Central memory CD8-positive, alpha-beta T cell (primary cell): ENCODE measurements at places on chromosomes 2 and 18.

GRCh38 chr2:19021100-19021476 lies 337.3 kb downstream of the OSR1 start:
- H3K4me1 ChIP-seq = no peaks in the 10 kb centered on the region
- no peaks in the 10 kb centered on the region for H3K36me3 ChIP-seq
- H3K4me3 ChIP-seq = no peak overlapping the region
- DNase-seq = no peak

DNA sequence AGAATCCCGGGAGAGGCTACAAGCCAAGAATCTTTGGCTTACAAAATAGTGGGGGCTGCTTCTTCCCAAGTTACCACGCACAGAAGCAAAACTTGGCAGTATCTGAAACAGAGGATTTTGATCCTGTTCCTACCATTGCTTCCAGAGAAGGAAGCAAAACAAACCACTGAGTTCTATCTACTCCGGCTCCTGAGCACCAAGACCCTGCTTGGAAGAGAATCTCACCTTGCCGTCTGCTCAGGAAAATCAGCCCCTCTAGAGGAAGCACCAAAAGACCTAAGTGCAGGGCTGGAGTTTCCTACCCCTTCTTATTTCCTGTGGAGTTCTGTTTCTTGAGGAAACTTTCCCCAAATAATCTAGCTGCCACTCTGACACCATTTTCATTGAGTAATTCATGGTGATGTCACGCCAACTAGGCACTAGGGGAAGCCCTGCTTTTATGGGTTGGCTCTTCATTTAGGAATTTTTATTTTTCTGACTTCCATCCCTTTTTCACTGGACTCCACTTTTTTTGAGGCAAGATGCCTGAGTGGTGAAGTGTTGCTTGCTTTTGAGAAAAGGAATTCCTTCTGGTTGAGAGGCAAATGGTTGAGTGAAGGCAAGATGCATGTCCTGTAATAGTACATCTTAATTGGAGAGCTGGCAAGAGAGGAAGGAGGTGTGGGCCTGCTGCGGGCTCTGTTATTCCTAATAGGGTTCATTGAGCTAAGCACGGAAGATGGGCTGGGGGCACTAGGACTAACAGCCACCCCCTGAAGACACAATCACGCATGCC lies 36.8 kb upstream of the EML4 start:
- H3K4me1 ChIP-seq = peaks cover 78% of the 10 kb centered on the region
- peak overlapping the region; percentile 47 for H3K4me3 ChIP-seq
- no peak for DNase-seq

DNA sequence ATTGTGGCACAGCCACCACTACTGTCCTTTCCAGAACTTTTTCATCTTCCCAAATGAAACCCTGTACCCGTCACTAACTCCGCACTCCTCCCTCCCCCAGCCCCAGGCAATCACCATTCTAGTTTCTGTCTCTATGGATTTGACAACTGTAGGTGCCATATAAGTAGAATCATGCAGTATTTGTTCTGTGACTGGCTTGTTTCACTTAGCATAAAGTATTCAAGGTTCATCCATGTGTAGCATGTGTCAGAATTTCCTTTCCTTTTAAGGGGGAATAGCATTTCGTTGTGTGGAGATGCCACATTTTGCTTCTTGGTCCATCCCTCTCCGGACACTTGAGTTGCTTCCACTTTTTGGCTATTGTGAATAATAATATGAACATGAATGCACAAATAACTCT lies 842 bp upstream of the CKAP2L start:
- peaks cover 43% of the 10 kb centered on the region for H3K4me1 ChIP-seq
- peak overlapping the region; percentile 56 for H3K27ac ChIP-seq
- H3K36me3 ChIP-seq = no peaks in the 10 kb centered on the region
- DNase-seq = no peak
- no peaks in the 10 kb centered on the region for H3K27me3 ChIP-seq

DNA sequence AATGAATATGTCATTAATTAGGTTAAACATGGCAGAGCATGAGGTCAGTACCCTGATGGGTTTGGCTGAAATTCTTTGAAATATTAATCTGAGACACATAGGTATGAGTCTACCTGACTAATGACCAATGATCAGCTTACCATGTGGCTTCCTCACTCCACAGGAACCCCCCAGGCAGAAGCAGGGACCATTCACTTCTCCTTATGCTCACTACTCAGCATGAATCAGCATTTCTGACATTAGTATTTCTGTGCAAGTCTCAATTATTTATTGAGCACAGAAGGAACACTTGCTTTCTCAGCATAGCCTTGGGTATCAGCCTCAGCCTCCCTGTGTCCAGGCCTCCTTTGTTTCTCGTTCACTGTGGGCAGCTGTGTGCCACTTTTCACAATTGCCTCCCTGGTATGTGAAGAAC lies 9.3 kb upstream of the KCNE4 start:
- H3K4me3 ChIP-seq = no peak overlapping the region
- no peaks in the 10 kb centered on the region for H3K27me3 ChIP-seq
- no peaks in the 10 kb centered on the region for H3K36me3 ChIP-seq
- no peak overlapping the region for H3K27ac ChIP-seq

- no peak overlapping the region for H3K4me3 ChIP-seq
- no peaks in the 10 kb centered on the region for H3K36me3 ChIP-seq
- DNase-seq = no peak
- no peak overlapping the region for H3K27ac ChIP-seq
Observed at GRCh38 chr2:53442783-53443182, 324.8 kb upstream of the CHAC2 start.

DNA sequence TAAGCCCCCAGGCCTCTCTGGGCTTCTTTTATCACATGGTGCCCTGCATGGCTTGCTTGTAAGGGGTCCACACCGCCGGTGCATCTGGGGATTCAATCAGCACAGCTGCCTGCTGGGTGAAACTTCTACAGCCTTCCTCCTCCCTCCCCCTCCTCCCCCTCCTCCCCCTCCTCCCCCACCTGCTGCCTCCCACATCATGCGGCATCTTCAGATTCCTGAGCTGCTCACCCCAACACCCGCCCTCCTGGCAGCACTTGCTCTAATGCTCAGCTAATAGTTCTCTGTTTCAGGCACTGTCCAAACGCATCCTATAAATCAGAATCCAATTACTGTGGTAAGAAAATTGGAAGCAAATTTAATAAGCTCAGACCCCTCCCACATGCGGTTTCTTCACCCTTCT lies 150.7 kb downstream of the GALNT14 start:
- H3K27ac ChIP-seq = no peak overlapping the region
- peaks cover 36% of the 10 kb centered on the region for H3K27me3 ChIP-seq
- no peak overlapping the region for H3K4me3 ChIP-seq
- no peaks in the 10 kb centered on the region for H3K4me1 ChIP-seq

DNA sequence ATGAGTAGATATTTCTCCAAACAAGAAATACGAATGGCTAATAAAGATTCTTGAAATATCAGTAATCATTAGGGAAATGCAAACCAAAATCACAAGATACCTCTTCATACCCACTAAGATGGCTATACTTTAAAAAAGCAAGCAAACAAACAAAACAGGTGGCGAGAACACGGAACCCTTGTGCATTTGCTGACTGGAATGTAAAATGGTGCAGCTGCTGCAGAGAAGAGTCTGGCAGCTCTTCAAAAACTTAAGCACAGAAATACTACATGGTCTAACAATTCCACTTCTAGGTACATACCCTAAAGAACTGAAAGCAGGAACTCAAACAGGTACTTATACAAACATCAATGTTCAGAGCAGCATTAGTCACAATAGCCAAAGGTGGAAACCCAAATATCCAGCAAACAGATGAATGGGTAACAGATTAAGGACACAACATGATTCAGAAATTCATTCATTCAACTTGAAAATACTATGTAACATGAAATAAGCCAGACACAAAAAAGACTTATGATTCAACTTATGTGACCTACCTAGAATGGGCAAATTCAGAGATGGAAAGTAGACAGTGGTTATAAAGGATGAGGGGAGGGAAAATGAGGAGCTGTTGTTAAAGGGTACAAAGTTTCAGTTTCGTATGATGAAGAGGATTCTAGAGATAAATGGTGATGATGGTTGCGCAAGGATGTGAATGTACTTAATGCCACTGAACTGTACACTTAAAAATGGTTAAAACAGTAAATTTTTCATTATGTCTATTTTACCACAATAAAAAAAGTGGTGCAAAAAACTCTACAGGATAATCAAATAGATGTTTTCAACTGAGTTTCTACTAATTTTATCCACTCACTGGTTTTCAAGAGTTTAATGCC lies 26.9 kb upstream of the GPR75 start:
- no peak overlapping the region for H3K4me3 ChIP-seq
- peaks cover 73% of the 10 kb centered on the region for H3K36me3 ChIP-seq
- no peak for DNase-seq
- H3K27ac ChIP-seq = no peak overlapping the region
- no peaks in the 10 kb centered on the region for H3K27me3 ChIP-seq

DNA sequence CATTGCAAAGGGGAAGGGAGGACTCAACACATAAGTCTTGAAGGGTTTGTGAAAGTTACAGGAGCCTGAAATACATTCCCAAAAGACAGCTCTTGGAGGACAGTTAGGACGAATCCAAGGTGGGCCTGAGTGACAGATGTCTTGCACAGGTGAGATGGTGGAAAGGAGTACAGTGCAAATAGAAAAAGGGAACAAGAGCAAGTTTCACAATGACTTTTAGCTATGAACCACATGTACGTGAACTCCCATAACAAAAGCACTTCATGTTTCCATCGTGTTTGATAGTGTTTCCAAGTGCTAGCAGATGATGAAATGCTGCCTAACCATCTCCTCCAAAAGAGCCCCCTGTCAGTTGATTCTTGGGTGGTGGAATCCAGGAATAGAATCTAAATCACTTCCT lies 1.8 kb downstream of the IL18RAP start:
- no peak overlapping the region for H3K27ac ChIP-seq
- DNase-seq = no peak
- no peak overlapping the region for H3K4me3 ChIP-seq
- no peaks in the 10 kb centered on the region for H3K27me3 ChIP-seq
- H3K36me3 ChIP-seq = peaks cover 7% of the 10 kb centered on the region
- peaks cover 57% of the 10 kb centered on the region for H3K4me1 ChIP-seq

DNA sequence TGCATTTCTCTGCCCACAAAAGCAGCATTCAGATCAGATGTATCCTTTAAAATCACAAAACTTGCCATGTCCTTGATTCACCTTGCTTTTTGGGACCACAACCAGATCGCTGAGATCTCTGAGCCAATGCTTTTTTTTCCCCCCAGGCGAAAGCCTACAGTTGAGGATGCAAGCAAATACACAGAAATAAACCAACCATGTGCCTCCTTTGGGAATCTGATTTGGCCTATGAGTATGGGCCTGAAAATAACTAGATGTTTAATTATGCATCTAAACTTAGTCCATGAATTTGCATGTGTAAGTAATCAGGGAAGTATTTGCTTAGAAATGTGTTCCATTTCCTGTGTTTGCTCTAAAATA lies 49.7 kb upstream of the CDC42EP3 start:
- H3K27ac ChIP-seq = no peak overlapping the region
- H3K4me3 ChIP-seq = no peak overlapping the region
- H3K36me3 ChIP-seq = no peaks in the 10 kb centered on the region
- peaks cover 5% of the 10 kb centered on the region for H3K4me1 ChIP-seq
- H3K27me3 ChIP-seq = no peaks in the 10 kb centered on the region

- H3K27ac ChIP-seq = no peak overlapping the region
- no peak for DNase-seq
- H3K36me3 ChIP-seq = peaks cover 2% of the 10 kb centered on the region
- H3K4me3 ChIP-seq = no peak overlapping the region
Observed at GRCh38 chr2:216363221-216363620, 9.1 kb downstream of the MARCHF4 start.

DNA sequence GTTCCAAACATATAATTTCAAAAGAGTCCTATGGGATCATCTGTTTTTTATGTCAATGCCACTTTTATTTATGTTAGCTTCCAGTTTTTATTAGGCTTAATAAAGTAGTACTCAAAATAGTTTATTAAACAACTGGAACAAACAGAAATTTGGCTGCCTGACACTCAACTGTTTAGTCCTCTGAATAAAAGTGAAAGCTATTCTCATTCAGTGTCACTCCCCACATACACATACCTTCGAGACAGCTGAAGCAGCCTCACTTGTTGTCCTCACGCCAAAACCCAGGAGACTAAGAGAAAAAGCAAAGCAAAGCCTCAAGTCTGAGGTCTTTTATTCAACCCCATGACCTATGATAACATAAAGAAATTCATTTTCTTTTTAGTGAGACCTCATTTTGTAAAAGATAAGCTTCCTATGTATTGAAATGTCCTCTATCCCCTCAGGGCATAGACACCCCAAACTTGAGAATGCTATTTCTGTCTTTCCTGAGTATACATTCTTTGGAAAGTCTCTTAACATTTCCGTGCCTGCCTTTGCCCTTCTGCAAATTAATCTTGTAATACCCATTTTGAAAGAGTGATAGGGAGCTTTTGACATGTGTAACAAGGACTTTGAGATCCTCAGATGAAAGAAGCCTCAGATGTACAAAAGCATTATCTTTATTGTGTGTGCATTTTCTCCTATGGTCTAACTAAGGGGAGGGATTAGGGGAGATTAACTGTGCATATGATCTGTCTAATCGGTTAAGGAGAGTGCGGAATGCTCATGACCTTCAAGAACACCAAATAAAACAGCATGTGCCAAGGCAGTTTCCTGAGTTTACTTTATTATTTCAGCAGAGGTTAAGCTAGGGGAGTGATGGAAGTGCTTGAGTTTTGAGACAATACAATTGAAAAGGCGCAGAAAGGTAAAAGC lies 1523.7 kb upstream of the PIK3C3 start:
- H3K27me3 ChIP-seq = no peaks in the 10 kb centered on the region
- no peak for DNase-seq
- no peak overlapping the region for H3K27ac ChIP-seq
- no peaks in the 10 kb centered on the region for H3K4me1 ChIP-seq

DNA sequence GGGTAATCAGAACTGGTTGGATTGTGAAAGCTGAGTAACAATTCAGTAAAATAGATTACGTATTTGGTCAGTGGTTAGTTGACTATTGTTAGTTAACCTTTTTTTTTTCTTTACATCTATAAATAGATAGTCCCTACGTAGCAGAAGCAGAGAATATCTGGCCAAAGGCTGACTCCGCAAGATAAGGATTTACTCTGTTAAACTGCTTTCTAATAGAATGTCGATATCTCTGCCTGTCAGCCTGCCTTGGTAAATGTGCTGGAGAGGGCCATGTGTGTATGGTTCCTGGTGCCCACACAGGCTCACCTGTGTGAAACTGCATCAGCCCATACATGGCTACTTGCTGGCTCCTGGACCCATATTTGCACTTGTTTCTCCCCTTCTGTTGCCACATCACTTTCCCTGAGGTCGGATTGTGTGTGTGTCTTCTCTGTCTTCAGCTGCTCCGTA lies 94.4 kb downstream of the CRIM1 start:
- no peak overlapping the region for H3K4me3 ChIP-seq
- no peaks in the 10 kb centered on the region for H3K4me1 ChIP-seq
- no peaks in the 10 kb centered on the region for H3K27me3 ChIP-seq
- no peaks in the 10 kb centered on the region for H3K36me3 ChIP-seq
- no peak for DNase-seq
